ENCODE measurements at places on chromosomes 16 and 17.

GRCh38 chr17:81553616-81554181 is 1.5 kb upstream of the FAAP100 start:
- DNase-seq = no peak

DNA sequence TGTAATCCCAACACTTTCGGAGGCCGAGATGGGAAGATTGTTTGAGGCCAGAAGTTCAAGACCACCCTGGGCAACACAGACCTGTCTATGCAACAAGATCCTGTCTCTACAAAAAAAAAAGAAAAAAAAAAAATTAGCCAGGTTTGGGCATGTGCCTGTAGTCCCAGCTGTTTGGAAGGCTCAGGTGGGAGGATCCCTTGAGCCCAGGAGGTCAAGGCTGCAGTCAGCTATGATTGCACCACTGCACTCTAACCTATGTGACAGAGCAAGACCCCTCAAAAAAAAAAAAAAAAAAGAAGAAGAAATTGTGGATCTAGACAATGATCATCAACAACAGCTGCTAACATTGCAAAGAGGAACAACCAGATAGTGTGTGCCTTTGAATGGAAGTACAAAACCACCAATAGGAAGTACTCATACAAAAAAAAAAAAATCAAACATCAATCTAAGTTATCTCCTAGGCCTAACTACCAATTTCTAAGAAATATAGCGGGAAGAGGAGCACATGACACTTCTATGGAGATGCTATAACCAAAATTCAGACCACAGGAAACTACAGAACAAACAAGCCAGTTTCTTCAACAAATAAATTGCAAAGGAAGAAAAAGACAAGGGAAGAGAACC is 258.7 kb downstream of the MRTFB start:
- no peak for DNase-seq

DNA sequence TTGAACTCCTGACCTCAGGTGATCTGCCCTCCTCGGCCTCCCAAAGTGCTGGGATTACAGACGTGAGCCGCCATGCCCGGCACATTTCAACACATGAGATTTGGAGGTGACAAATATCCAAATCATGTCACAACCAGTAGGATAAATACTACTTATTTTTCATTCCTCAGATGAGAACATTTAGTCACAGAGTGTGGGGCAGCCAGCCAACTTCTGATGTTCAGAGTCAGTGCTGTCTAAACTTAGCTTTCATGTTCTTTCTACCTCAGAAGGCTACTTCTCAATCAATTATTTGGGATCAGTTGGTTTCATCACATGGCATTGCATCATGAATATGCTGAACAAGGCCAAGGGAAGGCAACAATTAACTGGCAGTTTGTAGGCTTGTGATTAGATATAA is 134.5 kb downstream of the CDH13 start:
- DNase-seq = no peak

- DNase-seq = peak; percentile 6
Observed at GRCh38 chr16:21684199-21684598, 20.4 kb downstream of the OTOA start.

- no peak for DNase-seq
Observed at GRCh38 chr16:73233329-73233765, 185.4 kb upstream of the ZFHX3 start.

GRCh38 chr16:85865-86264 is 7.8 kb downstream of the MPG start:
- no peak for DNase-seq

DNA sequence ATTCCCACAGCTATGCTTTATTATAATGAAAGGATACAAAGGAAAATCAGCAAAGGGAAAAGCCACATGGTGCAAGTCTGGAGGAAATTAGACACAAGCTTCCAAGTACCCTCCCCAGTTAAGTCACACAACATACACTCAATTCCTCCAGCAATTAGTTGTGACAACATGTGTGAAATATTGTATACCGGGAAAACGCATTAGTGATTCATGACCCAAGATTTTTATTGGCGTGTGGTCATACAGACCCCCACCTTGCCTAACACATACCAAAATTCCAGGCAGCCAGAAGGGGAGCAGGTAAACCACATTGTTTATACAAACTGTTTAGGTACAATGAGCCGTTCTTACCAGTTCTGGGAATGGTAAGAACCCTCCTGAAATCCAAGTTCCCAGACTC is 160.6 kb downstream of the CYB561 start:
- DNase-seq = no peak

DNA sequence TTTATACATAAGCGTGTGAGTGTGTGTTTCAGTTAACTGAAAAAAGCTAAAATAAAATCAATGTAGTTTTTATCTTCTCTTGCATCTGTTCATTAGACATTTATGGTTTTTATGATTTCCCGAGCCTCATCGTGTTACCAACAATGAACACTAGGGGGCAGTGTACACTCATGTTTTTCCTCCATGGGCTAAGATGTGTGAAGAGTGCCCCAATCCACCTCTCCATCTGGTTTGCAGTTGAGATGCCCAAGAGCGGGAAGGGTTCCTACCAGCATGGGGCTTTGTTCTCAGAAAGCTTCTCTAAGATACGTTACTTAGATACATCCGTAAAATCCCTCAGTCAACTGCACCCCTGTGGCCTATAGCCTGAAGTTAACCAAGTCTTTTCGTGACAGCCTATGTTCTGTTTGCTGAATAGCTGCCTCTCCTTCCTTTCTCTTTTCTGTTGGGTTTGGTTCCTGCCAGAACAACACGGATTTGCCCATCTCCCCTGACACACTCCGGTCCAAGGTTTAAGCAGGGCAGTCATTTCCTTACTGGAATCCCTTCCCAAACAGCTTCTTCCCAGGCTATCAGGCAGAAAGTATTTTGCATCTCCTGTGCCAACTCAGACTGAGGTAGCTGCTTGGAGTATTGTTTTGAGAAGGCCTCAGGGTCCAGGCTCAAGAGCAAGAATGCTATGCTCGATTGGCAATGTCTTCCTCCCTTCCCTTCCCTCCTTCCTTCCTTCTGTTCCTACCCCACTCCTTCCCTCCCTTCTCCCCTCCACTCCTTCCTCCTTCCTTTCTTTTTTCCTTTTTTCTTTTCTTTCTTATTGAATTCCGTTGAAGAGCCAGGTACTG is 12.9 kb upstream of the ELAC2 start:
- DNase-seq = peak; percentile 44

DNA sequence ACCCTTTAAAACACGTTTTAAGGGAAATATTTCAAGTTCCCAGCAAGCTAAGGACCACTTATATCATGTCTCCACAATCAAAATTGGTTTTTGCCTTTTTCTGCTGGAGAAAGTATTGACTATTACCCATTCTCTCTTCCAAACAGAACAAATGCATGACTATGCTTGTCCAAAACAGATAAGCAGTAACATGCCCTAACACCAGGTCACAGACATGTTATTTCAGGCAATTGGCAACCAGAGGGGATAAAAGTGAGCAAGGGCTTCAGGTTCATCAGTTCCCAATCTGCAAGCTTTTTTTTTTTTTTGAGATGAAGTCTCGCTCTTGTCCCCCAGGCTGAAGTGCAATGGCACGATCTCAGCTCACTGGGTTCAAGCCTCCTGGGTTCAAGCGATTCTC is 15.0 kb downstream of the SKA2 start:
- DNase-seq = no peak

GRCh38 chr16:57566436-57566835 is 24.0 kb downstream of the ADGRG5 start:
- no peak for DNase-seq

- no peak for DNase-seq
Observed at GRCh38 chr16:2027024-2028010, 615 bp downstream of the NHERF2 start.

- DNase-seq = no peak
Observed at GRCh38 chr17:2500446-2500845, 11.2 kb downstream of the METTL16 start.

DNA sequence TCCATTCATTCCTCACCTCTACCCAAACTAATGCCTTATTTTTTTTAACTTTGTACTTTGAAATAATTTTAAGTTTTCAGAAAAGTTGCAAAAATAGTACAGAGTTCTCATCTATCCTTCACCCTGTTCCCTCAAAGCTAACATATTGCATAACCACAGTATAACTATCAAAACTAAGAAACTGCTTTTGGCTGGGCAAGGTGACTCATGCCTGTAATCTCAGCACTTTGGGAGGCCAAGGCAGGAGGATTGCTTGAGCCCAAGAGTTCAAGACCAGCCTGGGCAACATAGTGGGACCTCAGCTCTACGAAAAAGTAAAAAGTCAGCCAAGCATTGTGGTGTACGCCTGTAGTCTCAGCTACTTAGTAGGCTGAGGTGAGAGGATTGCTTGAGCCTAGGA is 147.7 kb downstream of the SKAP1 start:
- no peak for DNase-seq

DNA sequence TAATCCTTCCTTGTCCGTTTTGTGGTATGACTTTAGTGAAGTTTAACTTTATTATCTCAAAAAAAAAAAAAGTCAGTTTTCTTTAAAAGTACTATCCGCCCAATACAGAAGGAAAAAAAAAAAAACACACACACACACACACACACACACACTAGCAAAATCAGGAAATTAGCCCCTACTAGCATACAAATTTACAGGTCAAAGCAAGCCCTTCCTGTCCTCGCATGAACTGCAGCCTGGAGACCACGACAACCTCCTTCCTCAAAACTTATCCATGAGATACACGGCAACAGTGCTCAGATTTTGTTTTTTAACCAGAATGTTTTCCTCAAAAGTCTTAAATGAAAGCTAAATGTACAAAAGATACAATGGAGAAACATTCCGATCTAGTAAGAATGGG is 16.2 kb downstream of the NCOR1 start:
- DNase-seq = no peak

DNA sequence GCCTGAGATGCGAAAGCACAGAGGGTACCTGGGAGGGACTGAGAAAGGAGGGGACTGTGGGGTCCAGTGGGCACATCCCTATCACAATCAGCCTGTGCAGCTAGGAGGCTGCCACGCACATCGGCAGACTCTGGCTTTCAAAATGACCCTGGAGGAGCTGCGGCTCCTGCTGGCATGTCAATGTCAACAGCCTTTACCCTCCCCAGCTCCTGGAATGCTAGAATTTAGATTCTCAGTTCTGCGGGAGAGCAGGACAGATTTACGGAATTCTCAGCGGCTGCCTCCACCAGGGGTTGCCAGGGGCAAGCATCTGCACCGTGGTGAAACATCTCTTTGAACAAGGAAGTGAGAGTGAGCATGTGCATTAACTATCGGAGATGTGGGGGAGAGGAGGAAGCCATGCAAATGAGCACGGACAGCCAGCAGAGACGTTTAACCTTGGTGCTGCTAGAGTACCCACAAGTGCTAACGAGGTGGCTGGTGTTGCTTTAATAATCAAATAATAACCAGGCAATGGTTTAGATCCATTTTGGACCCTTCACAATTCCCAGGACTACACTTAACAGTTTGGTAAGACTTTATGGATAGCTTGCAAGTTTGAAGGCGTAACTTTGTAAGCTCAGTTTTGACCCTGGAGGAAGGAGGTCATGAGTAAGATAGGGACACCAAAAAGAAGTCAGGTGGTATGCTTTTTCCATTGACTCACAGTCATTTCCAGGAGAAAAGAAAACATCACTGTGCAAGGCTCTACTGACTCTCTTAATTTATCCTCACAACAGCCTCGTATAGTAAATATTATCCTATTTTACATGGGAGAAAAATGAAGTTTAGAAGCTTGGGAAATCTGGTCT is 54.1 kb downstream of the XYLT1 start:
- DNase-seq = peak; percentile 18

GRCh38 chr17:40015998-40016985 is 1.1 kb downstream of the CSF3 start:
- DNase-seq = no peak

- peak; percentile 27 for DNase-seq
Observed at GRCh38 chr17:34146440-34147043, 108.5 kb upstream of the CCL2 start.

- DNase-seq = no peak
Observed at GRCh38 chr16:50449800-50450199, 81.0 kb upstream of the BRD7 start.

DNA sequence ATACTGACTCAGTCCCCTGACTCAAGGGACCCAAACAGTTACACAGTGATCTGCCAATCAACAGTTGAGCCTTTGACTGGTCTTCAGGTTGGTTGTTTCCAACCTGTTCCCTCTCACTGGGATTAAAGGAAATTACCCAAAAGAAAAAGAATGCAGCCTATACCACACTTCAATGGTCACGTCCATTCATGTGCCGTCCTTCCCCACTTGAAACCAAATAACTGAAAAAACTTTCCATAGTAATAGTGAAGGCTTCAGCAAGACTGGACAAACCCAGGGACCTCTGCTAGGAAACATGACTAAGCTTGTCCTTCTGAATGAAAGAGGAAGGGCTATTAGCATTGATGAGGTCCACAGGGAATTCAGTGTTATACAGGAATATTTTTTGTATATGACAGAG is 30.6 kb downstream of the MRPS23 start:
- no peak for DNase-seq

DNA sequence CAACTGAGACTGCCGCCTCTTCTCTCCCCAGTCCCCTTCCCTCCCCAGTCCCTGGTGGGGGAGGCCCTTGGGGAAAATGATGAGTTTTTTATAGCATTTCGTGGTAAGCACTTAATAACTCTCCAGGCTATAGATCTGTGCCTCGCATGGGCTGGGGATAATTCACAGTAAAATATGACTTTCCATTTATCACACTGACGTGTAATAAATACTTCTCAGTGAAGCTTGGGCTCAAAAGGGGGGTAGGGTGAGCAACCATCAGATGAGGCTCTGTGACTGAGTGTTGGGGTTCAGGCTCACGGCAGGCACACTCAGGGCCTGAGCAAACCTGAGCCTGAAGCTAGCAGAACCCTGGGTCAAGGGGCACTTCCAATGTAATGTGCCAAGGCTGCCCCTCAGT is 101.6 kb downstream of the CCT6B start:
- no peak for DNase-seq

- peak; percentile 51 for DNase-seq
Observed at GRCh38 chr17:47850692-47851573, at the start of gene SP6. SP6 (minus strand) TSS chr17:47851163; CDS start chr17:47848429, 2,734 bp downstream.

DNA sequence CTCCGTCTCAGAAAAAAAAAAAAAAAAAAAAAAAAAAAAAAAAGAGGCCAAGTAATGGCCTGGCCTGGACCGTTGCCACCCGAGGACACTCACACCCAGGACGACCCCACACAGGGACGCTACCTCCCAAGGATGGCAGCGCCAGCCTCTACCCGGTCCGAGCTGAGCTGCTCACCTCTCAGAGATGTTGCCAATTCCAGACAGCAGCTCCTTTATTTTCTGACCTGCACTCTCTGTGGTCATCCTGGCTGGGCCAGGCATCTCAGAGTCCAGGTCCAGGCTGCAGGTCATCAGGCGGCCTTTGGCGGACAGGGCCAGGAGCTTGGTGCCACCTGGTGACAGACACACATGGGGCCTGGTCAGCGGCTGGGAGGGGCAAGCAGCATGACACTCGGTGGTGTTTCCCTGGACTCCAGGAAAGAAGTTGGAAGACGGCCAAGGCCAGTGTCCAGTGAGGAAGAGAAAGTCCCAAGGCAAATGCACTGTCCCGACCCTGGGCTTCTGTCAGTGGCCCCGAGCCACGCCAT is 3.1 kb downstream of the FAAP100 start:
- no peak for DNase-seq

DNA sequence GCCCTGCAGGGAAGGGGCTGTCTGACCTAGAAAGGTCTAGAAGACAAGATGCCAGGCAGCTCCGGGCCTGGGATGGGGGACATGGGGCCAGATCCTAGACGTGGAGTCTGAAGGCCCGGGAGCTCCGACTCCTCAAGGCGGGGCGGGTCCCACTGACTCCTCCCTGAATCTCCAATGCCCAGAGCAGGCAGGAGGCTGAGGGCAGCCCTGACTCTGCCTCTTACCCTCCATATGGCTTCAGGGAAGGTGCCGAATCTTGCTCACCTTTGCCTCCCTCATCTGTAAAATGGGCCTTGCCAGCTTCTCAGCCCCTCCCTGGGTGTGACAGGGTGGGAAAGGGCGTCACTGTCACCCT is 14.8 kb downstream of the VASN start:
- no peak for DNase-seq

- no peak for DNase-seq
Observed at GRCh38 chr16:31204871-31205666, 2.5 kb upstream of the PYCARD start.
